ENCODE measurements at places on chromosomes 4 and X. TPM values are rescaled to one million over a fixed set of nuclear protein-coding genes. Genes with fewer than 3 reads are reported as not detected.

DNA sequence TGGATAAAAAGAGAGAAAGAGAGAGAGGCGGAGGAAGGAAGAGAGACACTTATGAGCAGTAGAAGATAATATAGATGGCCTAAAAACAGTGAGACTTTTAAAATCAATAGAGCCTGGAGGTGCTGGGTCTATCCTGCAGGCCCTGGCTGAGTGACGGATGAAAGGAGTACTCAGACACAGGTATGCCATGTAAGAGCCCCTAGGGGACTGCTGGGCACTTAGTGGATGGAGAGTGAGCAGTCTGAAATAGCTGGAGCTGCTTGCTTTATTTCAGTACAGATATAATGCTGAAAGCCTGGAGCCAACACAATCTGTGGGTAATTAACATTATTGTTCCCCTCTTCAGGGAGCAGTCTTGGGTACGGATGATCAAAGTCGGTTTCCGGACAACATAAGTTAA, 578.6 kb downstream of the SPOCK3 start:
- DNase-seq: no peak
- H3K27me3 ChIP-seq: no peaks in the 10 kb centered on the region
- H3K4me1 ChIP-seq: no peaks in the 10 kb centered on the region
- no peak overlapping the region for H3K27ac ChIP-seq

DNA sequence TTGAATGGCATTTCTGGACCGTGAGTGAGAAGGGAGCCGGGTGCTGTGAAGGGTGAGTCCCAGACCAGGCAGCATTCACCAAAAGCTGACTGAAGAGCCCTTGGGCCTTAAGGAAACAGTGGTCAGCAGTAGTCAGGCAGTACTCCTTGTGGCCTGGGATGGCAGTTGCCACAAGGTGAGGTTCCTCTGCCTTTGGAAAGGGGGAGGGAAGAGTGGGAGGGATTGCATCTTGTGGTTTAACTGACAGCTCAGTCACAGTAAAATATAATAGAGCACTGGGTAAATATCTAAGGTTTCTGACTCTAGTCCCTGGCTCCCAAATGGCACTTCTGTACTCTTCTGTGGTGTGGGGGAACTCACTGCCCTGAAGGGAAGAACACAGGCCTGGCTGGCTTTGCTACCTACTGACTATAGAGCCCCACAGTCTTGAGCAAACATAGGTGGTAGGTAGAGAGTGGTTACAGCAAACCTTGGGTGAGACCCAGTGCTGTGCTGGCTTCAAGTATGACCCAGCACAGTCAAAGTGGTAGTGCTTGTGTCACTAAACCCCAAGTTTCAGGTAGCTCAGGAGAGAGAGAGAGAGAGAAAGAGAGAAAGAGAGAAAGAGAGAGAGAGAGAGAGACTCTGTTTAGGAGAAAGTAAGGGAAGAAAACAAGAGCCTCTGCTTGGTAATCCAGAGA, 154.2 kb downstream of the TEX11 start:
- no peak overlapping the region for H3K4me3 ChIP-seq
- H3K36me3 ChIP-seq: peaks cover 14% of the 10 kb centered on the region
- peaks cover 26% of the 10 kb centered on the region for H3K4me1 ChIP-seq
- peaks cover 7% of the 10 kb centered on the region for H3K27me3 ChIP-seq

GRCh38 chr4:107388736-107389274, 331.2 kb downstream of the PAPSS1 start:
- no peak for DNase-seq
- no peak overlapping the region for H3K4me3 ChIP-seq
- H3K4me1 ChIP-seq: no peaks in the 10 kb centered on the region
- no peaks in the 10 kb centered on the region for H3K36me3 ChIP-seq
- H3K27ac ChIP-seq: no peak overlapping the region

DNA sequence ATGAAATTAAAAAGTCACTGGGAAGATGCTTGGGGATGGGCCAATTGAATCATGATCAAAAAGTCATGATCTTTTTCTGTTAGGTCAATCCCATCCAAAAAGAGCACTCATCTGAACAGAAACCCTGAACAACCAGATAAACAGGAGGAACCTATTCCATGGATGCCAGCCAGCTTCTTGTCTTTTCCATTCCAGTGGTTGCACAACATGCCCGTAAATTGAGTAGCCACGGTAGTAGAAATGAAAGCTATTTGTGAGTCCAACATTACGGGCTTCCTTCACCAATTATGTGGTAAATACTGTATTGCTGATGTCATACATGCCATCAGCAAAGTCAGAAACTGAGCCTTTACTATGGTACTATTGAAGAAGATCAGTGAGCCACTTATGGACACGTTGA, 982.4 kb upstream of the HS3ST1 start:
- H3K4me1 ChIP-seq: no peaks in the 10 kb centered on the region
- DNase-seq: no peak
- no peaks in the 10 kb centered on the region for H3K36me3 ChIP-seq
- H3K27ac ChIP-seq: no peak overlapping the region
- H3K4me3 ChIP-seq: no peak overlapping the region

- H3K4me3 ChIP-seq: no peak overlapping the region
- H3K27ac ChIP-seq: no peak overlapping the region
- H3K4me1 ChIP-seq: no peaks in the 10 kb centered on the region
- no peaks in the 10 kb centered on the region for H3K36me3 ChIP-seq
These were observed 634.1 kb downstream of the RPA4 start for GRCh38 chrX:97517763-97518162.

- H3K27ac ChIP-seq: no peak overlapping the region
- DNase-seq: no peak
- no peaks in the 10 kb centered on the region for H3K27me3 ChIP-seq
- H3K36me3 ChIP-seq: no peaks in the 10 kb centered on the region
- H3K4me1 ChIP-seq: no peaks in the 10 kb centered on the region
These were observed 6.9 kb upstream of the SRPK3 start for GRCh38 chrX:153773741-153774575.

DNA sequence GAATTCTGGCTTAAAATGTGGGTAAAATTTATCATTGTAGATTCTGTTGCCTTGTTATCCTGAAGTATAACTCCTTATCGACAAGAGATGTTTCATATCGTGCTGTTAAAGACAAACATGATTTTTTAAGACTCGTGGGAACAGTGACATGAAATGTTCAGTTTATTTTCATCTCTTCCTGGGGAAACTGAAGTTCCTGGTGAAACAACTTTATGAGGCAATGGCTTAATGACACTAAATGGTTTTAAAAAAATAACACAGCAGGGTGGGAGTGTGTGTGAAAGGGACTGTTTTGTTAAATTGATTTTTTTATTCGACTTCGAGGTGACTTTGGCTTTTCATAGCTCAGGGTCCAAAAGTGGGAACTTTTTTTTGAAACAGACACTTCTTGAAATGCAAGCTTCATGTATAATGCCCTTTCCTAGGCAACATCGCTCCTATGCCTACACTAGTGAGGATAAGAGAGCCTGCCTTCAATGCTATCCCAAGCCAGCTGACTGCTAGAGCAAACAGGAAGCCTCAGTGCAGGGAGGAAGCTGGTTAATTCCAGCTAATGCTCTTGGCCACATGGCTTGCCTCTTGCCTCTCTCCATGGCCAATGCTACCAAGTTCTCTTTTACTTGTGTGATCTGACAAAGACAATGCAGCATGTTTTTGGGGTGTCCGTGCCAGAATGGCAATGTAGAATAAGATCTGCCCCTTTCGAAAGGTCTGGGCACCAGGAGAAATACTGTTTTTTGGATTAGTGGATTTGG, 80.9 kb upstream of the PLAC1 start:
- H3K27ac ChIP-seq: no peak overlapping the region
- no peaks in the 10 kb centered on the region for H3K36me3 ChIP-seq
- peaks cover 12% of the 10 kb centered on the region for H3K27me3 ChIP-seq
- H3K4me1 ChIP-seq: no peaks in the 10 kb centered on the region
- DNase-seq: no peak
- no peak overlapping the region for H3K4me3 ChIP-seq

- no peak overlapping the region for H3K27ac ChIP-seq
- no peak for DNase-seq
- H3K27me3 ChIP-seq: peaks cover 13% of the 10 kb centered on the region
- no peaks in the 10 kb centered on the region for H3K4me1 ChIP-seq
- H3K4me3 ChIP-seq: no peak overlapping the region
- H3K36me3 ChIP-seq: no peaks in the 10 kb centered on the region
These were observed 55.7 kb downstream of the DCHS2 start for GRCh38 chr4:154435895-154436294.

DNA sequence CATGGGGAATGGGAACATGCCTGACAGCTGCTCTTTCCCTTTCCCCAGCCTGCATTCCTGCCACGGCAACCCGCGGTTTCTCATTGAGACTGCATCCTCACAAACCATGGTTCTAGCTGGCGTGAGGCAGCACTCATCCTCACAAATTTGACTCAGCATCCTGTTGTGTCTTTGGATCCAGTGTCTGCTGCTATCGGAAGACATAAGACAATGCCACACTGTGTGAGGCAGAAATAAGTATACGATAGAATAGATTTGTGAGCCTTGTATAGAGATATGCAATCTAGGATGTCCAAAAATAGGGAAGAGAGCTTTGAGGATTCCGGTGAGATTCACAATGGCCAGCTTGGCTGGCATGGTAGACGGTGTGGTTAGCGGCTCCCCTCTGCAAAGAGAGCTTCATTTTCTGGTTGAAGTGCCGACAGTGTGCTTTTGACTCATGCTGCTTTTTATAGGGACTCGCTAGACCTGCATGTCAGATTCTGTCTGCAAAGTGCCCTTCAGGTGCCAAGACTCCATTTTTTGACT, 161.3 kb upstream of the PSAPL1 start:
- H3K4me1 ChIP-seq: no peaks in the 10 kb centered on the region
- H3K27me3 ChIP-seq: no peaks in the 10 kb centered on the region
- H3K4me3 ChIP-seq: no peak overlapping the region
- no peak for DNase-seq
- no peaks in the 10 kb centered on the region for H3K36me3 ChIP-seq

DNA sequence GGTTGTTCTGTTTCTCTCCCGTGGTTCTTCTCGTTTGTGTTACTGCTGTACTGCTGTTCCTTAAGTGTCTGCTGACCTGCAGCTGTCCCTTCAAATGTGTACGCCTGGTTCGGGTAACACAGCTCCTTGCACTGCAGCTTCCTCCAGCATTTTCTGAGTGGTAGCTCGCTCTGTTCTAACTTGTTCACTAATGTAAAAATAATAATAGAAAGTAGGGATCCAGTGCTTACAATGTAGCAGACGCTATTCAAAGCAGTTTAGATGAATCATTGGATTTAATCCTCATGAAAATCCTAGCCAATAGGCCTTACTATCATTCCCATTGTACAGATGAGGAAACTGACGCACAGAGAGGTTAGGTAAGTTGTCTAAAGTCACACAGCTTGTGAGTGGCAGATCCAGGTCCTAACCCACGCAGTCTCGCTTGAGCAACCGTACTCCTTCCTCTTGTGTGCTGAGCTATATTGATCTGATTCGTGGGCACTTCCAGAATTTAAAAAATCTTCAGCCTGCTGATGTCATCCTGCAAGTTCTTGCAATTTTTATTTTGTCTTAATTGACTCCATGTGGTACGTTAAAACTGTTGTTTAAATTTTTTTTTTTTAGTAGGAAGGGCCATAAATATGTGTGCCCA, 448.2 kb upstream of the FAT1 start:
- H3K36me3 ChIP-seq: no peaks in the 10 kb centered on the region
- no peak for DNase-seq
- H3K27ac ChIP-seq: no peak overlapping the region
- no peak overlapping the region for H3K4me3 ChIP-seq
- H3K4me1 ChIP-seq: no peaks in the 10 kb centered on the region

GRCh38 chr4:57085278-57085677, 24.9 kb downstream of the IGFBP7 start:
- H3K4me3 ChIP-seq: no peak overlapping the region
- H3K27ac ChIP-seq: no peak overlapping the region
- no peaks in the 10 kb centered on the region for H3K4me1 ChIP-seq
- DNase-seq: no peak
- H3K36me3 ChIP-seq: no peaks in the 10 kb centered on the region

DNA sequence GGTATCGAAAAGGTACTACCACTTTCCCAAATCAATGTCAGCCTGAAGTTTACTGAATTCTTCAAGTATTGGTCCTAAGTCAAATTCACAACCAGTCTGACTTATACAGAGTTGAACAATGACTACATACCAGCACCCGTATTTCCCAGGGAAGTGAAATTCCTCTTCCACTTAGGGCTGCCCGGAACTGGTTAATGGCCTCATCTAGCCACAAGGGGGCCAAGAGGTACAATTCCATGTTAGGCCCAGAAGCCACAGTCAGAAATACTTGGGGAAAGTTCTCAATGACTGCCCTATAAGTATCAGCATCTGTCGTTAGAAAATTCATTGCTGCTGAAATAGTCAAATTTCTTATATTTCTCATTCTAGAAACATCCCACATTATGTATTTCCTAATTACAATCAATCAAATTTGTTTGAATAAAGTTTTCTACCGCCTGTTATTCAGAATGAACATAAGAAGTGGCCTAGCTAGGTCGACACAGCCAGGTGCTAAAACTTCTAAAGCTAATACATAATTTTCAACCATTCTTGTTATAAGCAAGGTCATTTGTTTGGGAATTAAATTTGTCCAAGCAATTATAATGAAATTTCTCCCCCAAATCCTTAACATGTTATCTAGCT, 5.6 kb upstream of the PCDH7 start:
- no peak overlapping the region for H3K27ac ChIP-seq
- peaks cover 30% of the 10 kb centered on the region for H3K27me3 ChIP-seq
- no peak for DNase-seq
- H3K4me3 ChIP-seq: no peak overlapping the region
- peaks cover 4% of the 10 kb centered on the region for H3K36me3 ChIP-seq

DNA sequence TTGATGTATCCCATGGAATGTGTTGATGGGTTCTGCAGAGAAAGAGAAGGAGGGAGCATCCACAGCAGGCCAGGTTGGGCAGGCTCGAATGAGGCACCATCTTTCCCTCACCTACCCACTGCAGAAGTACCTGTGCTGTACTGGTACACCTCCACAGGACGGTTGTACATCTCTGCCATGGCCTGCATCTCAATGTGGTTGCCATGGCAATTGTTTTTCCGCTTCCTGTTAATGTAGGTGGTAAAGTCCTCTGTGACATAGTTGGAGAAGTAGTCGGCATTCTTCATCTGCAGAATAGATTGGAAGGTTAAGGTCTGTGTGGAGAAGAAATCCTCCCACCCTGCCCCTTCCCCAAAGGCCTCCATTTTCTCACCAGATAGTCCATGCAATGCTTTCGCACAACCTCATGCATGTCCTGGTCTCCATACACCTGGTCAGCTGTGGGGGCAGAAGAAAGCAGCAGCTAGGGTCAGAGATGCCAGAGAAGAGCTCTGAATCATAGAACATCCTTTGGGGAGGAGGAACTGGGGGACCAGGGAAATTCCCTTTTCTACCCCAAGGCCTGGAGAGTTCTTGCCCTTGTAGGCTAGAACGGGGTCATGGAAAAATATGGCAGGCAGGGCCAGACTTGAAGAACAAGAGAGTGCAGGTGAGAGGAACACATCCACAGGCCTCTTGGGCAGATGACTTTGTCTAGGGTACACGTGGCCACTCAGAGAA, 15.9 kb upstream of the PIM2 start:
- peaks cover 37% of the 10 kb centered on the region for H3K36me3 ChIP-seq
- no peak overlapping the region for H3K4me3 ChIP-seq
- no peak for DNase-seq
- H3K4me1 ChIP-seq: peaks cover 60% of the 10 kb centered on the region
- H3K27me3 ChIP-seq: no peaks in the 10 kb centered on the region

GRCh38 chr4:158786121-158786601, 17.3 kb downstream of the FNIP2 start:
- no peaks in the 10 kb centered on the region for H3K36me3 ChIP-seq
- H3K4me3 ChIP-seq: no peak overlapping the region
- no peak for DNase-seq
- no peaks in the 10 kb centered on the region for H3K27me3 ChIP-seq
- H3K4me1 ChIP-seq: peaks cover 24% of the 10 kb centered on the region
- H3K27ac ChIP-seq: no peak overlapping the region

TLR2 gene
- total RNA-seq: not detected

Measured in activated CD8-positive, alpha-beta memory T cell treated with anti-CD3 and anti-CD28 coated beads, Interleukin-2, amount 10 ng/mL, durations not matched to agents 7 days and 5 days (primary cell).